Choroid plexus epithelial cell (primary cell): ENCODE measurements at places on chromosomes 7 and 10.

GRCh38 chr10:1142596-1142995, 86.4 kb downstream of the WDR37 start:
- peak; percentile 4 for DNase-seq

GRCh38 chr10:61024856-61025201, 80.8 kb upstream of the RHOBTB1 start:
- DNase-seq, result peak; percentile 48

GRCh38 chr10:29328983-29329382, 40.1 kb downstream of the LYZL1 start:
- no peak for DNase-seq

- DNase-seq, result no peak
Measured at GRCh38 chr10:131083915-131084790, 227.4 kb downstream of the TCERG1L start.

- no peak for DNase-seq
Measured at GRCh38 chr10:42969147-42969546, 107.7 kb upstream of the RET start.

- DNase-seq, result peak; percentile 16
Measured at GRCh38 chr7:91880016-91880412, 488 bp downstream of the MTERF1 start.

- DNase-seq, result no peak
Measured at GRCh38 chr7:73526896-73527821, 5.1 kb upstream of the BAZ1B start.

GRCh38 chr10:118587881-118588651, 7.4 kb downstream of the PRLHR start:
- no peak for DNase-seq

GRCh38 chr10:44201656-44202055, 183.2 kb downstream of the CXCL12 start:
- no peak for DNase-seq

DNA sequence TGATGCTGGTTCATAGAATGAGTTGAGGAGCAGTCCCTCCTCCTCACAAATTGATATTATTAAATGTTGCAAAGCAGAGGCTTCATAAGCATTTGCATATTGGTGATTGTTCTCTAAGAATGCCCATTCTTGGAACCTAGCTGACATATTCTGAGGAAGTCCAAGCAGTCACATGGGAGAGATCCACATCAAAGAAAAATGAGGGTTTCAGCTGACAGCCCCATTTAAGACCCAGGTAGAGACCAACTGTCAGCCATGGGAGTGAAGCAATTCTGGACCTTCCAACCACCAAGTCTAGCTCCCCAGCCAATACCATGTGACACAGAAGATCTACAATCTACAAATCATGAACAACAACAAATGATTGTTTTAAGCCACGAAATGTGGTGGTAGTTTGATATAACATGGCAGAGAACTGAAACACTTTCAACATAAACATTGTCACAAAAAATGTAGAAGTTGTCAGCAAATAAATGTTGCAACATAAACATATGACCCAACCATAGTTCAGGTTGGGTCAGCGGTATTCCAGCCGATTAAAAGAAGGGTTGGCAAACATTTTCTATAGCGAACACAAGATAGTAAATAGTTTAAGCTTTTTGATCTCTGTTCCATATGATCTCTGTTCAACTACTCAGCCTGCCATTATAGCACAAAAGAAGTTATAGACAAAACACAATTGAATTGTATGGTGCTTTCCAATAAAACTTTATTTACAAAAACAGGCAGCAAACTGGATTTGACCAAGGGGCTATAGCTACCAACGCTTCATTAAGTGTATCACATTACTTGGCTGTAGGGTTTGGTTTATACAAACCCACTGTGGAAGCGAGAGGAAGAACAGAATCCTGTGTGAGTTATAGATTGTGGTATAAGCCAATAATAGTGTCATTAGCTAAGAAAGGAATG, 41.4 kb upstream of the MPP7 start:
- no peak for DNase-seq

GRCh38 chr10:9825491-9826018, 1192.1 kb upstream of the CELF2 start:
- peak; percentile 28 for DNase-seq

DNA sequence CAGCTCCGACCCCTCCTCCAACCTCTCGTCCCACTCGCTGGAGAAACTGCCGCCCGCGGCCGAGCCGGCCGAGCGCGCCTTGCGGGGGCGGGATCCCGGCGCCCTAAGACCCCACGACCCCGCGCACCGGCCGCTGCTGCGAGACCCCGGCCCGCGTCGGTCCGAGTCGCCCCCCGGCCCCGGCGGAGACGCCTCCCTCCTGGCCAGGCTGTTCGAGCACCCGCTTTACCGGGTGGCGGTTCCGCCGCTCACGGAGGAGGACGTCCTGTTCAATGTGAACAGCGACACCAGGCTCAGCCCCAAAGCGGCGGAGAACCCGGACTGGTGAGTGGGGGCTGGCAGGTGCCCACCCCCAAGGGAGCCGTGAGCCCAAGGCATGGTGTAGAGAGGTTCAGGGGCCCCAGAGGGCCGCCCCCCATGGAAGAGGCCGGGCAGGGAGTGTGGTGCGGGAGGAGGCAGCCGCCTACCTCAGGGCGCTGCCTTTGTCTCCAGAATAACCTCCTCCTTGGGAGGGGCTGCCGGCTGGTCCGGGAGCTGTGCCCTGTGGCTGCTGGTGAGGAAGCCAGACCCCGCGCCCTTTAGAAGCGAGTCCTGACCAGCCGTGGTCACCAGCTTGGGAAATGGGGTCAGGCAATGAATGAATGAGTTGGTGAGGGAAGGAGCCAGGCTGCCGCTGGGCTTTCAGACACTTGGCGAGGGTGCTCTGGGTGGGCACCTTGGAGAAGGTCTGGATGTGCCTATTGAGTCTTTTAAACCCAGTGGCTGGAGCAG, 1.3 kb downstream of the FAM20C start:
- no peak for DNase-seq

DNA sequence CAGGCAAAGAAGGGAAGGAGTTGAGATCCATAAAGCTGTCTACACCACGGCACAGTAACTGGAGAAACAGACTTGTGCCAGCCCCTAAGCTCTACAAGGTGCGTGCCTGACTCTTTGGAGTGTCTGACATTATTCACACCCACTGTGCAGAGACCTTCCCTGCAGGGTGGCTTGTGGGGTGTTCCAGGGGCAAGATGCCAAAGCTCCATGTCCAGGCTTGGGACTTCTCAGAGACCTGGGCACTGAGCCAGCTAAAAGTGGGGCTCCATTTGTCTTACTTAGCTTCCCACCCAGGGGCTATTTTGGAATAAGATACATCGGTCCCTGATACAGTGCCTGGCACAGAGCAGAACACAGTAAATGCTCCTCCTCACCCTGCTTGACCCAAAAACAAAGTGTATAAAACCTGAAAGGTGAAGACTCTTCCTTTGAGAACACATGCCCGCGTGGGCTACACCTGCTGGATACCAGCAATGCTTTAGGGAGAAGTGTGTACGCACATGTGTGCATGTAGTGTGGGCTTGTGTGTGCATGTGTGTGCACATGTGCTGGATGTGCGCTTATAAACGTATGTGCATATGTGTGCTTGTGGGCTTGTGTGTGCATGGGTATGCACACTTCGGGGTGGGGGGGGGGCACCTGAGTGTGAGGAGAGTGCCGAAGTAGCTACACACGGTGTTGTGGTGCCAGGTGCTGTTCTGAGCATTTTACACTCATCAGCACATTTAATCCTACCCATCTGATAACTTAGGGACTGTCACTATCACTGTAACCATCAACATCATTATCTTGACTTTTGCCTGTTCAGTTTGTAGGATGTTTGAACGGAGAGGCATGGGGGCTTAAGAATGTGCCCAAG, 143.0 kb downstream of the ARHGAP22 start:
- no peak for DNase-seq

DNA sequence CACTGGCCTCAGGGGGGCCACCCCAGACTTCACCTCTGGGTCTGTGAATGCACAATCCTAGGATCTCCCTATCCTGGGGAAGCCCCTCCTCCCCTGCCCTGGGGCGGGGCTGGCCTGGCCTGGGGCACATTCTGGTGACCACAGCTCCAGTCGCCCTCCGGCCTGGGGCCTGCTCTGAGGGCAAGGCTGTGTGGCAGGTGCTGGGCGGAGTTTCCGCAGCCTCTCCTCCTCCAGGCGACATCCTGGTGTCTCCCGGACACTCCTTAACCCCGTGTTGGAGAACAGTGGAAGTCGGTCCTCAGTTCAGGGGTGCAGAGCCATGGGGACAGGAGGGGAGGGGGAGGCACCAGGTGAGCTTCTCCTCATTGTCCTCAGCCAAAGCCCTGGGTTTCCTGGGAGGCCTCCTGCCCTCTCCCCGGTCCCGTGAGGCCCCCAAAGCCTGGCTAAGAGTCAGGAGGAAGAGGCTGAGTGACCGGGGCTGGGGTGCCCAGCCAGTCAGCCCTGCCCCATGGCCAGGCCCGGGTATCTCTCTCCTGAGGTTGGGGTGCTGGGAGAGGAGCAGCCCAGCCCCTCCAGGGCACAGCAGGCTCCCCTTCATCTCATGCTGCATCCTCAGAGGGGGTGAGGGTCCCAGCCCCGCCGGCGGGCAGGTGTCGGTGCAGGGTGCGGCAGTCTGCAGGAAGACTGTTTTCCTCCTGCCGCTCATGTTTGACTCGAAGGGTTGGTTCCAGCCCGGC, 22.6 kb downstream of the UNCX start:
- no peak for DNase-seq

- peak; percentile 21 for DNase-seq
Measured at GRCh38 chr7:35723011-35723410, 28.1 kb upstream of the HERPUD2 start.

DNA sequence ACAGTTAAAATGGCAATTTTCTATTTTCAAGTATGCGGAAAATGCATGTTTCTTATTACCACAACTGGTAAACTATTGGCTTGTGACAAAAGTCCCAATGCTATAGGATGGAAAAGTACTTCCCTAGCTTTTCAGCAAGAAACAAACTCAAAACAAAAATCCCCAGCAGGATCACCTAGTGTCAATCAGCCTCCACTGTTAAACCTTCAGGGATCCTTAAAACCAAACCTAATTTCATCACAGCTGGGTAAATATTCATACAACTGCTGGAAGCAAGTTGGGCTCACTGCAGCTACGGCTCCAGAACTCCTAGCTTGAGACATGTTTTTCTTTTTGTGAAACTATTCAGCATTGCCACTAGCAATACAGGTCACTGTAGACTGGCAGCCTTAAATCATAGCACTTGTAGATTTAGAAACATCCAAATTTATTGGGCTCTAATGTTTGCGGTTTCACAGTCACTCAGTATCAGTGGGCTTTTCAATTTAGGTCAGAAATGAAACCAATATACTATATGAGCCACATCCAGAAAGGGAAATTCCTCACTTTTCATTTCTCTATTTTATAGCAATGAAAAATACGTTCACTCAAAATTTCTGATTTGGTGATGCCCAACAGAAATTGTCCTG, 145.2 kb upstream of the ANK3 start:
- no peak for DNase-seq

DNA sequence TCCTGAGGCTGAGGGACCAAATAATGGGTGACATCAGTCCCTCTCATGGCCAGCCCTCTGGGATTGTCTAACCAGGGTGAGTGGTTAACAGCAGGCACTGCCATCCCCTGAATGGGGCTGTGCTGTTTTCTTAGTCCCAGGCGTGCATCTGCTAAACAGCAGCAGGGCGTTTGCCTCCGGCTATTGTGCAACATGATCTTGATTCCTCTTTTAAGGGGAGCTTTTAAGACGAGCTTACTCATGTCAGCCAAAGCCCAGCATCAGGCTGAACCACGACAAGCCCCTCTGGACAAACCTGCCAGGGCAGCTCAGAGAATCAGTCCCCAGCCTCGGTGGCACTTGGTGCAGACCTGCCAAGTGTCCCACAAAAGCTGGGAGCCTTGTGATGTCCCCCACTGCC, 16.2 kb upstream of the IGFBP3 start:
- DNase-seq, result no peak

DNA sequence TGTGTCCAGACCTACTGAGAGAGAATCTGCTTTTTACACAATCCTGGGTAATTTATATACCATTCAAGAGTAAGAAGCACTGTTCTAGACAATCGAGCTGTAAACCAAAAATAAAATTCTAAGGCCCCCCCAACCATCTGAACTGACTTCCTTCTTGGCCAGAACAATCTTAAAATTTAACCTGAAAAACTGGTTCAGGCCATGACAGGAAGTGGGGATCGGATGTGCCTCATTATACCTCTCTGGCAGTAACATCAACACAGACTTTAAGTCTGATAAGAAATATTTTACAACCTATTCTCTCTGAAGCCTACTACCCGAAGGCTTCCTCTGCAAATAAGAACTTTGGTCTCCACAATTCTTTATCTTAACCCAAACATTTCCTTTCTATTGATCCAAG, 75.2 kb upstream of the KIF5B start:
- DNase-seq, result no peak

GRCh38 chr10:68559841-68560185, 324 bp upstream of the TET1 start:
- no peak for DNase-seq

- peak; percentile 13 for DNase-seq
Measured at GRCh38 chr7:14507617-14508016, 394.9 kb downstream of the DGKB start.

DNA sequence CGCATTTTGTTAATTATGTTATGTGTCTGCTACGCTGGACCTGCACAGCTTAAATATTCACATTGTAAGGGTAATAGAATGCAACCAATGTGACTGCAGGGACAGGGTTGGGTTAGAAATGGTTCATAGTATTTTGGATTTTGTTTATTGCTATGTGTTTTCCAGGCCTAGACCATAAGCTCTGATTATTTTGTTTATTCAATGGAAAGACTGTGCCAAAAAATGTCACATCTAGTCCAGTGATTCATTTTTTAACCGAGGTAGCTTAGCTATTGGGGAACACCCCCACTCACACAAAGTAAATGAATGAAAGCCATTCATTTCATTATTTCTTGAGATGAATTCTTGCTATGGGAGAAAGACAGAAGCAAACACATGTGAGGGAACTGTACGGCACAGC, 516.5 kb upstream of the ANKRD30A start:
- peak; percentile 13 for DNase-seq

DNA sequence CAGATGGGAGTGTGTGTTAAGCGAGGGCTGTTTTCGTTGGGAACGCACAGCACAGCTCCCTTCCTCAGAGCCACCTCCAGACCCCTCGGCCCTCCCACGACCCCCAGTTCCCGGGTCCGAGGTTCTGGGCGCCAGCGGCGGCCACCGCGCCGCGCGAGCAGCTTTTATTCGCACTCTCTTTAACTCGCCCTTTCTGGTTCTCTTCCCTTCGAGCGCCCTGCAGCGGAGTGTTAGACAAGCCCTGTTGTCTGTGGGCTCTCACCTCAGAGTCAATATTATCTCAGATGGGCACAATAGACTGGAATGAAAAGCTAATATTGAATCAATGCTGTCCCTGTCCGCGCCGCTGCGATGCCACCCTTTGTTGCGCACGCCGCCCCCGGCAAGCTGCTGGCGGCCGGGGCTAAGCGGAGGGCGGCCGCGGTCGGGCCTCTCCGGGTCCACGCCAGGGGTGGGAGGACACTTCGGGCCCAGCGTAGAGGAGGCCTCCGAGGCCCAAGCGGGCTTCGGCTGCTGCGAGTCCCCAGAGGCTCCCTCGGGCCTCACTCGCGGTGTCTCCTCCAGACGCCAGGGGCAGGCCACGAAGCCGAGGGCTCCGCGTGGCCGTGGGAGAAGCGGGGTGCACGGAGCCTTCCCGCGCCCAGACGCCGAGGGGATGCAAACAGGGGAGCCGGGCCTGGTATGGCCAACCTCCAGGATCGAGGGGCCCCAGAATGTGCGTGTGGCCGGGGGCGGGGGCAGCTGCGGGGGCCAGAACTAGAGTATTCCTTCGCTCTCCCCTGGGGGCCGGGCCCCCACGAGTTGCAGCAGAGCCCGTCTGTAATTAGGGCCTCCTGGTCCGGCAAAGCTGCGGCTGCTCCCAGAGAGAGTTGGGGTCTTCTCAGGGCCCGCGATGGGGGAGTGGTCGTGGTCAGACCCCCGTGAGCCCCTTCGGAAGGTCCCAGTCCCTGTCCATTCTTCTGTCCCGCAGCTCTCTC, 7.9 kb upstream of the EMX2 start:
- DNase-seq, result no peak
